ENCODE measurements at places on chromosomes 12 and 14.

GRCh38 chr12:124613151-124613585, 45.8 kb upstream of the NCOR2 start:
- no peak for DNase-seq

- DNase-seq, result no peak
These were observed 12.6 kb downstream of the LRTM2 start for GRCh38 chr12:1832801-1833595.

DNA sequence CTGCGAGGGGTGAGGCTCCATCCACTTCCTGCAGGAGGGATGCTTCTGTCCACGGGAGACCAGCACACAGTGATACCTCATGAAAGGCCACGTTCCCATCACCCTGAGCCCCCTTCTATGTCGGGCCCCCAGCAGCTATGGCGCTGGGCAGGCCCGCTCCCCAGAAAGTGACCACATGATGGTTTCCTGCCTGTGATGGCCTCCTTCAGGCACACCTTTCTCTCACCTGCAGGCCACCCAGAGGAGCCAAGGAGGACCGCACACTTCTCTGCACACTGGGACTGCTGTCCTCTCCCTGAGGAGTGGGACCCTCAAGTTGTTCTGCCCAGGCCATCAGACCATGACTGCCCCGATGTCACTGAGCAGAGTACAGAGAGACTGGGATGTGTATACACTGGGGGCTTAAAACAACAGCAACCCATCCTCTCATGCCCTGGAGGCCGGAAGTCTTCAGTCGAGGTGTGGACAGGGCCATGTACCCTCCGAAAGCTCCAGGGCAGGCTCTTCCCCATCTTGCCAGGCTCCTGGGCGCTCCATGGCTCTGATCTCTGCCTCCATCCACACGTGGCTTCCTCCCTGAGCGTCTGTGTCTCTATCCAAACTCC, 158.9 kb downstream of the PIWIL1 start:
- no peak for DNase-seq

DNA sequence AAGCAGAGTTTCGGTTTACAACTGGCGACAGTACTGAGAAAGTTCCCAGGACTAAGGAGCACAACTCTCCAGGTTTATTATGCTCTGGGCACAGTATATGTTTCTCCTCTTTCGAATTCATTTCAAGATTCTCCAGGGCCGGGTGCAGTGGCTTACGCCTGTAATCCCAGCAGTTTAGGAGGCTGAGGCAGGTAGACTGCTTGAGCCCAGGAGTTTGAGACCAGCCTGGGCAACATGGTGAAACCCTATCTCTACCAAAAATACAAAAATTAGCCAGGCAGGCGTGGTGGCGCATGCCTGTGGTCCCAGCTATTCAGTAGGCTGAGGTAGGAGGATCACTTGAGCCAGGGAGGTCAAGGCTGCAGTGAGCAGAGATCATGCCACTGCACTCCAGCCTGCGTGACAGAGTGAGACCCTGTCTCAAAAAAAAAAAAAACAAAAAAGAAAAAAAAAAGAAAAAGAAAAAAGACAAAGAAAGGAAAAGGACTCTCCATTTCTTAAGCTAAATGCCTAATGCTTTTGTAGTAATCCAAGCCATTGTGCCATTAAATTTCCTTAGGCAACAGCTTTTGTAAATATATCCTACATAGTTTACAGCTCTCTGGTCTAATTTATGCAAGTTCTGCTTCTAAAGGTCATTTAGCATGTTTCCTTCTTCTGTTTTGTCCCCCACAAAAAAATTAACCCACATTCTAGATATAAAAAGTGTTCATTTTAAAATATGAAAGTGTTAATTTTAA, 34.8 kb downstream of the ATL1 start:
- no peak for DNase-seq

- no peak for DNase-seq
These were observed 29.4 kb downstream of the TSPAN9 start for GRCh38 chr12:3106579-3106978.

DNA sequence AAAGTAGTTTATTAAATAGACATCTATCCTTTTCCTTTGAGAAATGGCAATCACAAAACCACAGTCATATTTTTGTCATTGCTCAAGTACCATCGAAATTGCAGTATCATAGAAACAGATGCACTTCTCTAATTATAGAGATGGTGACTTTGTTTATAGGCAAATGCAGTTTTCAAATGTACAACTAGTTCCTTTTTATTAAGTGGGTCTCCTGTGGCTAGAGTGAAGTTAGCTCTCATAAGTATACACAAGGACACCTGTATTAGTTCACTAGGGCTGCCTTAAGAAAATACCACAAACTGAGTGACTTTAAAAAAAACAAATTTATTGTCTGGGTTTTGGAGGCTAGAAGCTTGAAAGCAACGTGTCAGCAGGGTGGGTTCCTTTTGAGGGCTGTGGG, 62.8 kb downstream of the OTOGL start:
- no peak for DNase-seq

DNA sequence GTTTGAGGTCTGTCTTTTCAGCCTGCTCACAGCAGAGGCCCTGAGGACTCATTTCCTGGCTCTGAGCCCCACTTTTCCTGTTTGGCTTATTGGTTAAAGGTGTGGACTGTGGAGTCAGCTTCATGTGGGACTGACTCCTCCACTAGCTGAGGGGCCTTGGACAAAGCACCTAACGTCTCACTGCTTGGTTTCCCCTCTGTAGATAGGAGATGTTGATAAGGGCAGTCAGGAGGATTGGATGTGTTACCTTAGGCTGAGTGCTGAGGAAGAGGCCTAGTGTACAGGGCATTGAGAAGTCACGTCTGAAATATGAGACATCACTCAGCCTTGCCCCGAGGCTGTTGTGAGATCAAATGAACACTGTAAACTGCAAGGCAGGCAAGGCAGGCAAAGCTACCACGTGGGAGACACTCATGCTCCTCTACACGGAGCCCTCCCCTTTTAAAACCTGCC, 27.1 kb upstream of the TCL1A start:
- no peak for DNase-seq

DNA sequence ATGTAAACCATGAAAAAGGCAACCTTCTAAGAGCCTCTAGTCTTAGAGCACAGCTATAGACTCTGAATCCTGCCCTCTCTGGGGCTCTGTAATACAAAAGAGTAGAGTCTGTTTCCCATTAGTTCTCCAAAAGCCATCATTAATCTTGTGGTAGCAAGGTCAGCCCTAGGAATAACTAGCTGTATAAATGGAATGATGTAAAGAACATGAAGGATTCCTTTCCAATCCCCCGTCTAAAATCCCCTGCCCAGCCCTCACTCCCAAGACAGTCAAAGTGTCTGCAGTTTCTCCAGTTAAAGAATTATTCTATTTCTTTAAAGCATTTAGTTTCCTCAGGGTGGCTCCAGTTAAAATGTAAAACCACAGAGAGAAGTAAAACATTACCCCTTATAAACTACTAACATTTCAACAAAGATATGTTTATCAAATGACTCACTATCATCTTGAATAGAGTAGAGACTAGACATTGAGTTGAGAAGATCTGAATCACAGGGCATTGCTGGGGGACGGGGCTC, 104.2 kb downstream of the ST8SIA1 start:
- DNase-seq, result no peak

DNA sequence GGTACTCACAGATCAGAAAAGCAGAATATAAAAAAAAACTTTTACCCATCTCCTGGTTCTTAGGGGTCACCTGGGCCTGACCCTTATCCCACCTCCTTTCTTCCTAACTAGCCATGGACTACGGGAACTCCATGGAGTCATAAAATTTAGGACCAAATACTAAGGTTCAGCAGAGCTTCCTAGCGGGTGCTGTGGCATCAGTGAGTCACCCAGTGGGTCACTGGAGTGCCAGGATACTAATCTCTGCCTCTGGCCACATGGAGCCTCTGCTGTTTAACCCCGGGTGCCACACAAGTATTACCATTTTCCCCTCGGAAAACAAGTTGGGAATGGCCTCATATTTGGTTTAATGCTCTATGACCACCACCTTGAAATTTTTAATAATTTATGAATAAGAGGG, 6.9 kb downstream of the ZBTB39 start:
- DNase-seq, result no peak

DNA sequence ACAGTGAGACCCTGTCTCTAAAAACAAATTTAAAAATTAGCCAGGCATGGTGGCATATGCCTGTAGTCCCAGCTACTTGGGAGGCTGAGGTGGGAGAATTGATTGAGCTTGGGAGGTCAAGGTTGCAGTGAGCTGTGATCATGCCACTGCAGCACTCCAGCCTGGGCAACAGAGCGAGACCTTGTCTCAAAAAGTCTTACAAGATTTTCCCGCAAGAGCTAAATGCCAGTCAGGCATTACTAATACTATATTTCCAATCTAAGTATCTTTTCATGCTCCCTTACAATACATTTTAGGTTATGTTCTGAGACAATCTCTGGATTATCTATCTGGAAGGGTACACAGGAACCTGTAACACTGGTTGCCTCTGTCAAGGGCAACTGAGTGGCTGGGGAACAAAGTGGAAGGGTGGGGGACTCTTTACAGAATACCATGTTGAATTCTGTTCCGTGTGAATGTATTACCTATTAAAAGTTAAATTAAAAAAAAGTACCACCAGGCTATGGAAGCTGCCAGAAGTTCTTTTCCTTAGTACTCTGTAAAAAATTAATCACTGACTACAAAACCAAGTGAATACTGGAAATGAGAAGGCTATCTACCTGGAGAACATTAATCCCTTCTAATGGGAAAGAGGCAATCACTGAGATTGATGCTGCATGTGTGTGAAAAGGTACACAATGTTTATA, 56.7 kb downstream of the BTBD7 start:
- no peak for DNase-seq

DNA sequence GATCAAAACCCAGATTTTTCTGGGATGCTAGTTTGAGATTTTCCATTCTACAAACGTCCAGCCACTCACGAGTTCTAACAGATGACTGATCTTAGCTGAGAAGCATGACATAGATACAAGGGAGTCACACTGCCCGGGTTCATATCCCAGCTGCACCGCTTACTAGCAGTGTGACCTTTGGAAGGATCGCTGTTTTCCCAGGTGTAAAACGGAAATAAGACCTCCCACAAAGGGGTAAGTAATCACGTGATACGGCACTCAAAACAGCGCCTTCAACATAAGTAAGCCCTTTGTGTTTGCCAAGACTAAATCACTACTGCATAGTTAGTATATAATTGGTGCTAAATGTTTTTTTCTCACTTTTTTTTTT, 624 bp upstream of the PWP1 start:
- DNase-seq, result peak; percentile 16

DNA sequence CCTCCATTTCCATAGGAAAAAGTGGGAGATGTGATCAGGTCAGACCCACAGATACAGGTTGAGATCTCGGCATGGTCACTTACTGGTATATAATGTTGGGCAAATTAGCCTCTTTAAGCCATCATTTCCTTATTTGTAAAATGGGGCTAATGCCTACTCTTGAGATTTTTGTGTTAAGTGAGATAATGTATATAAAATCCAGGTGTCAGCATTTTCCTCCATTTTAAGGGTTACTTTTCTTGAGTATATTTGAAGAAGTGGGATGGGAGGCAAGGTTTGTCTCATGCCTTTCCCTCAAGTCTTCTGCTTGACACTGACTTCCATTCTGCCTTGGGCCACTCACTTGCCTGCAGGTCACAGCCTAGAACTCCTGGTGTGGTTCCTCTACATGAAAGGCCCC, 10.1 kb upstream of the POU6F1 start:
- DNase-seq, result no peak

DNA sequence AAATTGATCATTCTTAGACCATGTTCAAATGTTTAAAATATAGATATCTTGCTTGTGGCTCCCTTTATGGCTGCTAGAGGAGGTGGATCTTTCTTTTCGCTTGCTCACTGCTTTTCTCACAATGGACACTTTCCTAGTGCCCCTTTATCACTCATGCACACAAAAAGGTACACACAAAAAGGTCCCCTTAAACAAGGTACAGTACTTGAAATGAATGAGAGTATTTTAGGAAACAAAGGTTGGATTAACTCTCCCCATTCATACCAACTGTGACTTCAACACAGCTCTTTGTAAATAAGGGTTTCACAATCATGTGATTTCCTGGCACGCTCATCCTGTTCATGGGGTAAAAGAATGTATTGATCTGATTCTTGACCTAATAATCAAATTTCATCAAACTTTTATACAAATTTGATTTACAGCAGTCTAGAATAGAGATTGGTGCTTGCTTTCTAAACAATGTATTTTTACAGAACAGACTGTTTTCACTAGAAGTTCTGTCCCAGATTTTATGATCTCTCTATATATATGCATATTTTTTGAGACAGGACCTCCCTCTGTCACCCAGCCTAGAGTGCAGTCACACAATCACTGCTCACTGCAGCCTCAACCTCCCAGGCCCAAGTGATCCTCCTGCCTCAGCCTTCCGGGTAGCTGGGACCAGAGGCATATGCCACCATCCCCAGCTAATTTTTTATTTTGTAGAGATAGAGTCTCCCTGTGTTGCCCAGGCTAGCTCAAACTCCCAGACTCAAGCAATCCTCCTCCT, 34.4 kb upstream of the EPS8 start:
- no peak for DNase-seq

- DNase-seq, result no peak
These were observed 39.9 kb downstream of the BCL11B start for GRCh38 chr14:99231850-99232713.

GRCh38 chr12:66500841-66501240, 178.0 kb downstream of the GRIP1 start:
- no peak for DNase-seq

GRCh38 chr12:30251546-30251945, 444.1 kb downstream of the IPO8 start:
- DNase-seq, result no peak

GRCh38 chr14:102493096-102493495, 16.5 kb downstream of the ANKRD9 start:
- DNase-seq, result no peak

GRCh38 chr12:47228802-47229201, 149.0 kb upstream of the AMIGO2 start:
- no peak for DNase-seq

DNA sequence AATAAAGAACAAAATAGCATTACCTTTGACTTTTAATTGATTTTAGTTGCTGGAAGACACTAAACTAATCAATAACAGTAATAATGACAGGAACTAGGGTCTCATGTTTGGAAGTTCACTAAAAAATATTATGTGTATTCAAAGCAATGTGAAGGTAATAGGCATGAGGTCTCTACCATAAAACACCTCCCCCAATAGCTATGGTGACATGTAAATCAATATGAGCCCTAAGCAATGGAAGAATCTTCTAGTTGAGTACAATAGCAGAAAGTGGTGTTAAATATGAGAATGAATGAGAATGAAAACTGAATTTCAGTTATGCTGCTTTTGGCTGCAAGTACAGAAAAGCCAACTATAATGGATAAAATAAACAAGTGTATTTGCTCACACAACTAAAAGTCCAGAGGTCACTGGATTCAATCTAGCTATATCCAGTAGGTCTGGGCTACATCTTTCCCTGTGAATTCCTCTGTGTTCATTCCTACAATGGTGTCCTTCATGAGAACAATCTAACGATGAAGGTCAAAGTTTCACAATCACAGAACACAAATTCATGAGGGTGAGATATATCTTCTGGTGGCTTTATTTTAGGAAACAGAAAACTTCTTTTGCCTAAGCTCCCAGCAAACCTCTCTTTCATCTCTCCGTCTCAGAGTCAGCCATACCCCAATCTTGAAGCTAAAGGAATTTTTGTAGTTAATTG, 728.0 kb downstream of the FSCB start:
- DNase-seq, result no peak
